Left cardiac atrium (tissue), 4 donors: ENCODE measurements at places on chromosomes 7 and 10. TPM values are rescaled to one million over a fixed set of nuclear protein-coding genes. Genes with fewer than 3 reads are reported as not detected.

The SORCS3 gene
- total RNA-seq = not detected

The WNT16 gene
- not detected for total RNA-seq

The PITX3 gene
- not detected for total RNA-seq

The NKX6-2 gene
- not detected for total RNA-seq

The CYP26A1 gene
- 0.29 TPM for total RNA-seq

The TMEM213 gene
- total RNA-seq = not detected

The MMP21 gene
- 0.38 TPM for total RNA-seq

The CCDC3 gene
- total RNA-seq = 8.7 TPM

The ZNF365 gene
- total RNA-seq = 3.7 TPM
